ENCODE measurements at places on chromosomes 13 and 19.
A peak's percentile ranks its signal among the peaks of the same experiment; 100 is the strongest.

- DNase-seq, result no peak
These were observed 48.6 kb downstream of the FAM124A start for GRCh38 chr13:51270623-51271415.

DNA sequence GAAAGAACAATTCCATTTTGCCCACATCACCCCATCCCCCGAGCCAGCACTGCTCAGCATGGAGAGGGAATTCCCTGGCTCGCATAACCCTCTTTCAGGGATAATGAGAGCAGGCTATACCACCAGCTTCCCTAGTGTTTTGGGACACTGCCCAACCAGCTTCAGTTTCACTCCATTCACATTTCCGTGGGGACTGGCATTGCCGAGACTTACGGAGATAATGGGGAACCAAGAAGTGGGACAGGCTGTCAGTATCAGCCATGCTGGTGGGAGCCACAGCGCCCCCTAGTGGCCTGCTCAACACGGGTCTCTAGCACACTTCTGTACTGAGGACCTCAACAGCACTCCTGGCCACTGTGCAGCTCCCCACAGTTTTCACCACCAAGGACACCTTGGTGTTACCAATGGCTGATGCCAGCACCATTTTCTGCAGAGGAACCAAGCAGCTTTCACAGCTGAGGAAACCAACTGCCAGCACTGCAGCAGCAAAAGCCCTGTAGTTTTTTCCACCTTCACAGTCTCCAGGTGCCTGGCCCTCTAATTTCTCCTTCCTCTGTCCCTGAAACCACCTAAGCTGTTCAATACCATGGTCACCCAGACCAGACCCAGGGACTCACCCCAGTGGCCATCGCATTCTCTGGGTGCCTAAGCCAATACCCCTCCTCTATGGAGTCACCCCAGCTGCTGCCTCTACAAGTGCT, 23.7 kb downstream of the SLC6A16 start:
- DNase-seq, result peak; percentile 14

DNA sequence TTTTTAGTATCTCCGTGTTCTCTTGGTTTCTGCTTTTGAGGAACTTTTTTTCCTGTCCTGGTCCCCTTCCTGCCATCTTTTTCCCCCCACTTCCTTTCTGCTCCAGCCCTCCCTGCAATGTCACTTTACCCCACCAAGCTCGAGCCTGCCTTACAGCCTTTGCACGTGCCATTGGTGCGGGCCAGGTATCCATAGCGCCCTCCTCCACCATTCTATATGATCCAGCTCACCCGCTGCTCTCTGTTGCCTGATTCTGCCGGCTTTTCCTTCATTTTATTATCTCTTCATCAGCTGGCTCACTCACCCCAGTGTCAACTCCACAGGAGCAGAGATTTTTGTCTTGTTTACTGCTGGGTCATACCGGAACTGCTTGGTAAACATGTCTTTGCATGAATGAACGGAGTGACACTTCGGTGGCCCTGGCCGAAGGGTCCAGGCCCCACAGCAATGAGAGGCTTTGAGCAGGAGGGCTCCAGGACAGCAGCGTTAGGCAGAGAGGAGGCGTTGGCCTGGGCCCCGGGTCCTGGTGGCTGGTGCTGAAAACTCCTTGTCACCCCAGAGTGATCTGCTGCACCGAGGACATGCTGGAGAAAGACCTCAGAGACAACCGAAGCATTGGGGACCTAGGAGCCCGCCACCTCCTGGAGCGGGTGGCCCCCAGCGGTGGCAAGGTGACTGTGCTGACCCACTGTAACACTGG, 1.2 kb downstream of the MRI1 start:
- DNase-seq, result no peak

DNA sequence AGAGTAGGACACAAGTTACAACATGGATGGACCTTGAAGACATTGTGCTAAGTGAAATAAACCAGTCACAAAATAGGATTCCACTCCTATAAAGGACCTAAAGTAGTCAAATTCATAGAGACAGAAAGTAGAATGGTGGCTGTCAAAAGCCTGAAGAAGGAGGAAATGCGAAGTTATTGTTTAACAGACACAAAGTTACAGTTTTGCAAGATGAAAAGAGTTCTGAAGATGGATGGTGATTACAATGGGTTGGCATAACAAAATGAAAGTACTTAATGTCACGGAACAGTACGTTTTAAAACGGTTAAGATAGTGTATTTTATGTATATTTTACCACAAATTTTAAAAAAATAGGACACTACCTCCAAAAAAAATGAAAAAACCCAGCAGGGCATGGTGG, 34.8 kb downstream of the FOXO1 start:
- DNase-seq, result no peak

- DNase-seq, result no peak
These were observed 7.9 kb downstream of the VASP start for GRCh38 chr19:45515081-45515624.

- peak; percentile 43 for DNase-seq
These were observed 9.3 kb upstream of the RANBP3 start for GRCh38 chr19:5987077-5987818.

DNA sequence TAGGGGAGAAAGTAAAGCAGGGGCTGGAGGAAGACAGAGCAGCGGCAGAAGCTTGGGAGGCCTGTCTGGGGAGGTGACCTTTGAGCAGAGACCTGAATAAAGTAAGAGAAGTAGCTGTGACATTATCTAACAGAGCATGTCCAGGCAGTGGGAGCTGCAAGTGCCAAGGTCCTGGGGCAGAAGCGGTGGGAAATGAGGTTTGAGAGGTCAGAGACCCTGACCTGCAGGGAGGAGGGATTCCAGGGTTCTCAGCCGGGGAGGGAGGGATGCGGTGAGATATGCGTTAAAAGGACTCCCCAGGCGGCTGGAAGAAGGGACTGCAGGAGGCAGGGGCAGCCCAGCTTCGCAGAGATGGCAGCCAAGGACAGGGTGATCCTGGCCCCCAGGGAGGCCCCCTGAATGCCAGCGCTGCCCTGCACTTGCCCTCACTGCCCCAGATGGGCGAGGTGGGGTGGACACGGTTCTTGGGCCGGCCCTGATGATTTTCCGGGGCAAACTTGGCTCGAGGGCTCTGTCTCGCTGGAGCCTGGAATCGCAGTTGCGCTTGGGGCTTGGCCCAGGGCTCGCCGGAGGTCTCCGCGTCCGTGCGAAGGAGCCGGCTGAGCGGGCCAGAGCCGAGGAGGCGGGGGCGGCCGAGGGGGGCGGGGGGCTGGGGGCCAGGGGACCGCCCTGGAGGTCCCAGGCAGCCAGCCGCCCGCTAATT, 3.2 kb downstream of the CRLF1 start:
- DNase-seq, result no peak

DNA sequence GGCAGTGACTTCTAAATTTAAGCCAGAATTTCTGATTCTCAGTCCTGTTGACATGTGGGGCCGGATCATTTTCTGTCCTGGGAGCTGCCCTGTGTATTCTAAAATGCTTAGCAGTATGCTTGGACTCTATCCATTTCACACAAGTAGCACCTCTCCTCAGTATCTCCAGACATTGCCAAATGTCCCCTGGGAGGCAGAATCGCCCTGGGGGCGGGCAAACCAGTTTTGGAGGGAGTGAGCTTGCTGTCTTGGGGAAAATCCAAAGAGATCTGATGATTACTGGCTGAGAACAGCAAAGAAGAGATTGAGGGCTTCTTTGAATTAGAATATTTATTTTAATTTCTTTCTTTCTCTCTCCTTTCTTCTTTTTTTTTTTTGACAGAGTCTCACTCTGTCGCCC, 16.4 kb downstream of the VAV1 start:
- no peak for DNase-seq

GRCh38 chr13:35164324-35164932, 222.4 kb downstream of the NBEA start:
- no peak for DNase-seq

DNA sequence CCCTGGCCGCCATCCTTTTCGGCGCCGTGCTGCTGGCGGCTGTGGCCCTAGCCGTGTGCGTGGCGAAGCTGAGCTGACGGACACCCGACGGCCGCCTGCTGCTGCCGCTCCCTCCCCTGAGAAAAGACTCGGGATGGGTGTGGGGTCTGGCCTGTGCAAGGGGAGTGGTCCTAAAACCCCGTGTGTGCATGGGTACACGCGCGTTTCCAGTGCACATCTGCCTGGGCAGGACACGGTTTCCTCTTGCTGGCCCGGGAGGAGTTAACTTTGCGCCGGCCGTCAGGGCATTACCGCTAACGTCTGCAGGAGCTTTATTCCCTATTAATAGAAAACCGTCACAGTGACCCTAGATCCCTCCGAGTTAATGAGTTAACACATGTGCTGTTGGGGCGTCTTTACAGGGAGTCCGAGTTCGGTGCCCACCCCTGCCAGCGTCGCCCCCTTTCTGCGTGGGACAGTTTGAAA, 1.3 kb downstream of the RGS9BP start:
- no peak for DNase-seq

DNA sequence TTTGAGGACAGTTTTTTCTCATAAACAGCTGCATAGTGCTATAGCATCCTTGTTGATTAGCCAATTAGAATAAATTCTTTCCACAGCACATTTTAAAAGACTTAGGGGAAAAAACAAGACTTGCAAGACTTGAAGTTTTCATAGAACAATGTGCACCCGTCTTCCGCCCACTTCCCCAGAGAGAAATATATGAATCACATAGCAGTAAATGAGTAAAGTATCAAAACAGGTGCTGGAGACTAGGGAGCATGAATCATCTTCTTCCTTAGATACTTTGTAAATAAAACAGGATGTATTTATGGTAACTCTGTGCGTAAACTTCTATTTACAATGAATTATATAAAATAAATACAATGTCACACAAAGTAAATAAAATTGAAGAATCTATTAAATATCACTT, 75.1 kb downstream of the COL4A2 start:
- DNase-seq, result no peak

- no peak for DNase-seq
These were observed 101.4 kb downstream of the RNF17 start for GRCh38 chr13:24865163-24865953.

GRCh38 chr13:50101590-50101989, 86.3 kb downstream of the KCNRG start:
- DNase-seq, result no peak

DNA sequence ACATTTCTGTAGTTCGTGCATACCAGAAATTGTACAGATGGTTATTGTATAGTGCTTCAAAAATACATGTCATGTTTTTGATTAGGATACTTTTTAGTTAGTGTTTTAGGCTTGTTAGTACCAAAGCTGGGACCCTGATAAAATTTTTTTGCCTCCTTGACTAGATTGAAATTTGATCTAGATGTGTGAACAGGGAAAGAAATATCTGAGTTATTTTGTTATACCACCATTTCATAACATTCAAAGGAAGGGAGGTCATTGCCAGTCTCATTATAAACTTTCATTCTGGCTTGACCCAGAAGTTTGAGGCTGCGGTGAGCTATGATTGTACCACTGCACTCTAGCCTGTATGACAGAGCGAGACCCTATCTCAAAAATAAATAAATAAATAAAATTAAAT, 9.0 kb downstream of the LMO7 start:
- no peak for DNase-seq

- DNase-seq, result no peak
These were observed 10.3 kb downstream of the ZNF480 start for GRCh38 chr19:52307275-52307674.

DNA sequence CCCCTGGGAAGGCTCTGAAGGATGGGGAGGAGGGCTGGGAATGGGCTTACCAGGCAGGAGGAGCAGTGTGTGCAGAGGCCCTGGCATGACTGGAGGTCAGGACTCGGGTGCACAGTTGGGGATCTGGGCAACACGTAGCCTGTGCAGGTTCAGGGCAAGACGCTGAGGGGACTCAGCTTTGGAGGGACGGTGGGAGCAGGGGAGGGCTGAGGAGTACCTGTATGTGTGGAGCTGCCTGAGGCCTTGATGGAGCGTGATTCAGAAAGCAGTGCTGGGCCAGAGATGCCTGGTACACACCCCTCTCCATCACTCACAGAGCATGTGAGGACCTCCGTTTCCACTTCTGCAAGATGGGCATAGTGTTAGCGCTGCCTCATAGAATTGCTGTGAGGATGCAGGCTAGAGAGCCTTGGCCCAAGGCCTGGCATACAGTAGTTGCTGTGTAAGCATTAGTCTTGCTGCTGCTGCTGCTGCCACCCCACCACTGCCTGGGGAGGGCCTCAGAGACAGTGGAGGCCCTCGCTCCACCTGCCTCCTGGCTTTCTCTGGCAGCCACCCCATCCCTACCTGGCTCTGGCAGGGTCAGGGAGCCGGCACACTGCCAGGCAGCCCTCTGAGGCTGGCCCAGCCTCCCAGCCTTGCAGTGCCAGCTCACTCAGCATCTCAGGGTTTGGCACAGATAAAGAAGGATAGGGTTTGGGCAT, 2.4 kb downstream of the PAK4 start:
- no peak for DNase-seq

- peak; percentile 51 for DNase-seq
These were observed 22.2 kb downstream of the CCDC169 start for GRCh38 chr13:36275190-36276002.

- no peak for DNase-seq
These were observed 577.8 kb upstream of the SLITRK5 start for GRCh38 chr13:87093399-87093798.

- peak; percentile 80 for DNase-seq
These were observed at the start of gene LDLR for GRCh38 chr19:11089254-11090013. Gene LDLR (plus strand): TSS chr19:11089463. CDS start chr19:11089549, 86 bp downstream.

DNA sequence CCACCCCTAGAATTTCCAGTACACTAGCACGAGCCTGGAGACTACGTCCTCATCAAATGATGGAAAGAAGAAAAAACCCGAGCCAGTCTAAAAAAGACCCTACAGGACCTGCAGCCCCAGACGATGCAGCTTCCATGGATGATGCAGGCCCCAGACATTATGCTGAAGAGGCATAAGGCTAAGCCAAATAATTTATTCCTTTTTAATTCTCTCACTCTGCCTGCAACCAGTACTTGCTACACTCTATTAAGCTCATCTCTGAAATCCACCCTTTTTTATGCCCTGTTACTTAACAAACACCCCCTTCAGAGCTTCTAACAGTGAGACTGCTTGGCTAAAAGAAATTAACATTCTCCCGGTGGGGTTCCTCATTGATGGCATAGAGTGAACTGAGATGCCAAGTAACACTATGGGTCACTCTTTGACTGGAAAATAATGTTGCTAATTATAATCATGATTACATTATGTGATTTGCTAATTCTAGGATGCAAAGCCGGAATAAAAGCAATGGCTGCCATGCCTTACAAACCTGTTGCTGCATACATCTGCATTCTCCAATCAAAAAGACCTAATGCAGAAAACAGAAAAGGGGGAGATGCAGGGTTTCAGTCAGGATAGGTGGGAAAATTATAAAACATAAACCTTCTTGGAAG, 1462.4 kb downstream of the UQCRFS1 start:
- no peak for DNase-seq

DNA sequence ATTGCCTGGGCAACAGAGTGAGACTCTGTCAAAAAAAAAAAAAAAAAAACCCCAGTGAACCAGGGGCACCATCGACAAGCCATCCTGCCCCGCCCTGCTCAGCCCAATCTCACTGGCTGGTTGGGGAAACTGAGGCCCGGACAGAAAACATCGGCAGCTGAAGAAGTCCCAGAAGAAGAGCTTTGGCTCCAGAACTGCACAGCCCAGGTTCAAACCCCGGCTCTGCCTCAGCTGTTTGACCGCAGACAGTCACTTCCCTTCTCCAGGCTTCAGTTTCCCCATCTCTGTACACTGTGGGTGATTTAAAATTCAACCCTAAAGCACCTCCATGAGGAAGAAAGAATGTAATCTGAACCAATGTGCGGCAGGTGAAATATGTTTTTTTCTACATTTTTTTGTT, 9.4 kb upstream of the SEMA6B start:
- DNase-seq, result no peak
